NCI-H345 (cell line): ENCODE measurements at places on chromosomes 1 and 21.

DNA sequence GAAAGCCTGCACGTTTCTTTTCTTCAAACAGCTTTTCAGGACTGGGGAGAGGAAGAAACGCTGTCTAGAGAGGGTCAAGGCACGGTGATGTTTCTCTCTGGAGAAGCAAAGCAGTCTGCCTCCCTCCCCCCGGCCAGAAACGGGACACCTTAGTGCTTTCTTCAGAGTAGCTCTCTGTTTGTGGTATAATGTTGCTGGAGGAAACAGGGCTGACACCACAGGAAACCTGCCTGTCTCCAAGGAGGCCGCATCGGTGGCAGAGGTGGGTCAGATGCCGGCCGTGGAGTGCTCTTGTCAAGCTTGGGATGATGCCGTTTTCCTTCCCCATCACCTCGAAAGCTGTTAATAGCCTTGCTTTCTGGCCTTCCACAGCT is 139.4 kb downstream of the DHRS3 start:
- DNase-seq, result no peak

- DNase-seq, result no peak
These were observed 356.5 kb upstream of the PTBP2 start for GRCh38 chr1:96365076-96365475.

DNA sequence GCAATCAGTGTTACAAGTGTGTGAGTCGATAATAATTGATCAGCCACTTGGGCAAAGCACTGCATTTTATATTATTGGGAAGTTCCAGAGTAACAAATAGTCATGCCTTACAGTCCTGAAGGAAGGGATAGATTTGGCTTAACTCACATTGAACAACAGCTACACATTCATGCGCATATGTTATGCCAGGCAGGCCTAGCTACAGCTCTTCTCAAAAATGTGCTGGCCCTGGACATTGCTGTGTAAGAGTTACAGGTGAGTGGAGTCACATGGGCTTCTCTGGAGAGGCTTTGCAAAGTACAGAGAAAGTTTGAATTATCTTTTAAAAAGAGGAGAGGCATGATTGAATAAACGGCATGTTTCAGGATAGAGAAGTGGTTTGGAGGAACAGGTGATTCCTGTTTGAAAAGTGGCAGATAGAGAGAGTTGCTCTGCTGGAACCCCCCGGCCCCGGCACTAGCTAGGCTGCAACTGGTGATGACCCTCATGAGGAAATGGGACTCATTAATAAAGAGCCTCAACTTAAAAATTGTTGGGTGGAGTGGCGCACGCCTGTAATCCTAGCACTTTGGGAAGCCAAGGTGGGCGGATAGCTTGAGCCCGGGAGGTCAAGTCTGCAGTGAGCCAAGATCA is 200.6 kb downstream of the CRB1 start:
- no peak for DNase-seq

DNA sequence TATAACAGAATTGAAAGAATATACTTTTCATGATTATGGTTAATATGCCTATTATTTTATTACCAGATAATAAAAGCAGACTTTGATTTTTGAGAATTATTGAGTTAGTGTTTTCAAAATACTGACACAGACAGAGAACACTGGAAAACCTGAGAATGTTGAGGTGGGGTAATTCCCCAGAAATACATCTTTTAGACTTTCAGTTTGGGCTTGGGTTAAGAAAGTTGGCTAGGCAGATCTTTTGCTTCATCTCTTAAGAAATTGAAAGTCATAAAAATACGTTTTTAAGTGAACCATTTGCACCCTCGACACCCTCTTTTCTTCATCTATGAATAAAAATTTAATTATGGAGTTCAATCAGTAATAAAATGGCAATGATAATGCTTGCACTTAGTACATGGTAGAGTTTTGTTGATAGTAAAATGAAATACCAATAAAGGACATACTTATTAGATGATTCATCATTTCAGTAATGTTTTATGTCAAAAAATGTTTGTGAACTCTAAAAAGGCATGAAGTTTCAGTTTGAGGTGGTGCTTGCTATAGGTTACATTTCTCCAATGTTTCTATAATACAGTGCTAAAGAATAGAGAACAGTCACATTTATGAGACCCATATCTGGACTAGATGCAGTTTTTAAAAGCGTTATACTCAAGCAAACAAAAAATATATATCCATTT is 1.9 kb upstream of the SAMSN1 start:
- no peak for DNase-seq

GRCh38 chr1:61152066-61152465 is 69.7 kb downstream of the NFIA start:
- no peak for DNase-seq

GRCh38 chr1:66315671-66316070 is 218.3 kb upstream of the SGIP1 start:
- DNase-seq, result no peak

DNA sequence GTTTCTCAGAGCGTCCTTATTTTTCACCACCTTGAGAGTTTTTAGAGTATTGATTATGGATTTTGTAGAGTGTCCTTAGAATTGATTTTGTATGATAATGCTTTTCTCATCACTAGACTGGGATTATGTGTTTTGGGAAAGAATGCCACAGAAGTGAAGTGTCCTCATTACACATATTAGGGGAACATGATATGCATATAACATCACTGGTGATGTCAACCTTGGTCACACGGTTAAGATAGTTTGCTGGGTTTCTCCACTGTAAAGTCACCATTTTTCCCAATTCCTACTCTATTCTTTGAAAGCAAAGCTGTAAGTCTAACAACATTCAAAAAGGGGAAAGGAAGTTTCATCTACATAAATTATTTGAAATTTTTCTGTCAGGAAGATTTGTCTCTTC is 39.6 kb upstream of the PALMD start:
- DNase-seq, result no peak

- no peak for DNase-seq
These were observed 268.9 kb downstream of the HHAT start for GRCh38 chr1:210597555-210598134.
